Stimulated activated CD8-positive, alpha-beta memory T cell treated with anti-CD3 and anti-CD28 coated beads, Interleukin-15, amount 100 ng/mL, for 1 hour (primary cell): ENCODE measurements at places on chromosomes 11 and 22.

DNA sequence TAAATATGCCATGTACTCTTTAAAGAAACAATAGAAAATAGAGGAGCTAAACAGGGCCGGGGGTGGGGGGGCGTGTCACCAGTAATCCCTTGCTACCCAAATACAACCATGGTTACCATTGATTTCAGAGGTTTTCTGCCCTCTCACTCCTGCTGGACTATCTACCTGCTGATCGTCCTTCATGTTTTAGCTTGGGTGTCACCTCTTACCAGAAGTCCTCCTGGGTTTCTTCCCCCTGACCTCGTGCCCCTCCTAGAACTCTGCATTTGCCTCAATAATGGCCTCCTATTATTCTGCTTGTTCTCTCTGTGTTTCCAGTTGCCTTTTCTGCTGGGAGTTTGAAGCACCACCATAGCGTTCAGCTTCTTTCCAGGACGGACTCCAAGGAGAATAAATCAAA, 9.4 kb upstream of the PVALB start:
- DNase-seq: no peak

DNA sequence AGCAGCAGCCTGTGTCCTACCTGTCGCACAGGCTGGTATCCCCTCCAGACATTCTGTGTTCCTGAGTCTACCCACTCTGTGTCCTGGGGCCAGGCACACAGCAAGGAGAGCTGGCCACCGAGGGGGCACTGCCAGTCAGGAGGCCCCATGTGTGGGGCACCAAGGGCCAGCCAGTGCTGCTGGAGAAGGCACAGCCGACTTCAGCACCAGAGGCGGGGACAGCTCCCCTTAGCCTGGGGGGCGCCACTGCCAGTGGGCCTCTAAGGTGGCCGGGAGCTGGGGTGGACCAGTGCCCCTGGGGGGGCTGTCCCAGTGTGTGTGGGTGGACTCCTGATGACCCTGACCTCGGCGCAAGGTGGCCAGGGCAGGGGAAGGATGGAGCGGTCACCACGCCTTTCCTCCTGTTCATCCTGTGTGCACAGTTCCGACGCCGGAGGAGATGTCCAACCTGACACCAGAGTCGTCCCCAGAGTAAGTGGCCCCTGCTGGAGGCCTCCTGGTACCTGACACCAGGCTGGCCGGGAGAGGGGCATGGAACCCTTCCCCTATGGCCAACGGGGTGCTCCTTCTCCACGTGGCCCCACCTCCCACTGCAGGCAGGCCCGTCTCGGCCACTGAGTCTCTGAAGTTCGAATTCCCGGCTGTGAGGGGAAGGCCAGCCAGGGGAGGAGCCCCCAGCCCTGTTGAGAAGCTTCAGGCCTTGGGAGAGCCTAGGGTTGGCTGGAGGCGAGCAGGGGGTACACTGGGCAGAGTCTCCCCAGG, 35.4 kb downstream of the MOB2 start:
- DNase-seq: no peak

GRCh38 chr11:35042224-35042623, 96.7 kb upstream of the CD44 start:
- no peak for DNase-seq

DNA sequence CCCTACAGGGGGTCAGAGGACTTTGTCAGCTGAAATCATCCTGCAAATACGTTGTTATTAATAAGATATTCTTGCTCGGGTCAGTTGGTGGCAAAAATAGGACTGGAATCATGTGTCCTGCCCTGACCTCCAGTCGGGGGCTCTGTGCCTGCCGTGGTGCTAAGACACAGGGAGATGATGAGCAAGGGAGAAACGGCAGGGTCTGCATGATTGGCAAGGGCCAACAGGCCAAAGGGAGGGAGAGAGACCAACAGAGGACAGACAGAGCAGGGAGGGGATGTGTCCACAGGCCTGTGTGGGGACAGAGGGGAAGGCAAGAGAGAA, 10.4 kb upstream of the TSKU start:
- DNase-seq: no peak

GRCh38 chr22:41836551-41836950, 3.6 kb downstream of the SREBF2 start:
- DNase-seq: no peak

DNA sequence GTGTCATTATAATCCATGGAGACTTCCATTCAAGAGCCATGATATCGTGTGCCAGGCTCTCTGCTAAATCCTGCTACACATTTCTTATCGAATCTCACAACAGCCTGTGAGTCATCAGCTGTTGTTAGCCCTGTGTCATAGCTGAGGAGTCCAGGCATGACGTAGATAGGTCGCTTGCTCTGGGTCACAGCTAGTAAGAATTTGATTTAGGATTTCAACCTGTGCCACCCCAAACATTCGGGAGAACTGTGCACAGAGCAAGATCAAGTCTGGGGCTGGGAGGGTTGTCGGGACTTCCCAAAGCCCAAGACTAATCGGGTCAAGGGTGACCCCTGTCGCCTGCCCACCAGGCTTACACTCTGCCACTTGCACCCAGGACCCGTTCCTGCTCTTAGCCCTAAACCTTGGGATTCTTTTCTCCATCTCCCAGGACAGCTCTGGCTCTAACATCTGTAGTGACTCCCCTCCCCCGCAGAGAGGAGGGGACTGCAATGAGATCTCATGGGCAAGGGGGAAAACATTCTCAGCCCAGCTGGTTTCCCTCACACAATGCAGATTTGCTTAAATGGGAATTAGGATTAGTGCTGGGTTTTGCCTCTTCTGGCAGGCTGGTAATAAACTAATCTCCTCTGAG, 34.3 kb downstream of the TSPAN18 start:
- DNase-seq: no peak

- no peak for DNase-seq
Observed at GRCh38 chr11:95065336-95065735, 1.4 kb upstream of the SRSF8 start.

DNA sequence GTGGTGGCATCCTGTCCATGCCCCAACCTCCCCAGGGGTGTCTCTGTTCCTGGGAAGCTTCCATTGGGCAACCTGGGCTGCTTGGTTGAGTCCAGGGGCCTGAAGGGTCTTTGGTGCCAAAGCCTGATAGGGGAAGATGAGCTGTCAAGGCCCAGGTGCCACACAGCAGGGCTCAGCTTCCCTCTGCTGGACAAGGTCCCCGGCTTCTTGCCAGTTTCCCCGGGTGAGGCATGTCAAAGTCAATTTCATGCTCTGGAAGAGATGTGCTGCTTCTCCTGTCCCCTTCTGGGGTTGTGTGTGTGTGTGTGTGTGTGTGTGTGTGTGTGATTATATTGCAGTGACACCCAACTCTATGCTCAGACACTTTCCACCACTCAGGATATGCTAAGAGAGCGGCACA, 26.9 kb downstream of the TP53I11 start:
- no peak for DNase-seq

- no peak for DNase-seq
Observed at GRCh38 chr11:87347441-87347840, 309.7 kb downstream of the TMEM135 start.

DNA sequence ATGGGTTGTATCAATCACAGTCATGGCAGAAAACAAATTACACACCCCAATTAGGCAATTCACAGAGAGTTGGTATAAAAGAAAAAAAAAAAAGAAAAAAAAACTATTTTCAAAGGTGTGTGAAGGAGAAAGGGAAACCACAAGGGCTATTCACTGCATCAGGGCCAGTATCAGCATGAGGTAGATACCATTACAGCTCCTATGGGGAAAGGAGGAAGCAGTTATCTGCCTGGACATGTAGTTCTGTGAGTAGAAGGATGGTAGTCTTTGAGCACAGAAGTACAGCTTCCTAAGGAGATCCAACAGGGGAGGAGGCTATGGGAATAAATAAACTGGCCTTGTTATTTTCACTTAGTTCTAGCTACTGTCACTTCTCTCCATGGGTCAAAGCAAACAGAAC, 746.1 kb downstream of the LUZP2 start:
- DNase-seq: no peak

DNA sequence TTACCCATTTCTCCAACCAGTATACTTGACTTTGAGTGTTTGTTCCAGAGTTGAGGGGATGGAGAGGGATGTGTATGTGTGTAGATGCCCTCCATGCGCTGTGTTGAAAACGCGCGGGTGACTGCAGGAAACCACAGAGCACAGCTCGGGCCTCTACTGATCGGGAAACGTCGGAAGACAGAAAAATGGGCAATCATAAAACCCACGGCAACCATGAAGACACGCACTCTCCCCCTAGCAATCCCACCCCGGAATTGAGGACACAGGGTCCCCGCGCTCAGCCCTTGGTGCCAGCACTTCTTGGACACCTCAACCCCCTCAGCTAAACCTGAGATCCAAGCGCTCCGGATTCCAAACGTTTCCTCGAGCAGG, 251 bp upstream of the UQCC3 start:
- DNase-seq: no peak

DNA sequence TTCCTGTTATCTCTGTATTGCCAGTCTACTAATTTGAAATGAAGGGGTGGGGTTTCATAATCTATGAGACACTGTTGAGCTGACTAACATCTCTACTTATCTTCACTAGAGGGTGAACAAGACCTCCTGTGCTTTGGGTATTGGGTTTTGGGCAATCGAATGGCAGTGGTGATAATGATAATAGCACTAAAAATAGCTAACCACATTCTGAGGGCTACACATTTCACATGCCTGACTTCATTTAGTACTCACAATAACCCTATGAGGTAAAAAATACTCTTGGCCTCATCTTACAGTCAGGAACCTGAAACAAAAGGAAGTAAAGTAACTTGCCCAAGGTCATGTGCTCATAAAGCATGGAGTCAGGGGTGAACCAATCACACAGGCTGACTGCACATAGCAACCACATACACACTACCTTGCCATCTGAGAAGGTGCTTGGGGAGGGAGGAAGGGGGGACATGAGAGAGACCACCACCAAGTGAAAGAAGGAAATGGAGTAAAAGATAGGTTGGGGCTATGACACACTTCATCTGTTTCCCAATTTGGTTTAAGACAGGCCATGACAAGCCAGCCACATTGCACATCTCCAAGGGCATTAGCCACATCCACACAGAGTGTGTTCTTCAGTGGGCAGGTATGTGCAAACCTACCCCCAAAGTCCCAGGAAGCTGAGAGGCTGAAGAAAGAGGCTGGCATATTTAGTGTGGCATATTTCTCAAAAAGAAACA, 387.6 kb upstream of the DDI1 start:
- DNase-seq: no peak

GRCh38 chr11:25587496-25587895, 744.4 kb upstream of the ANO3 start:
- DNase-seq: no peak

DNA sequence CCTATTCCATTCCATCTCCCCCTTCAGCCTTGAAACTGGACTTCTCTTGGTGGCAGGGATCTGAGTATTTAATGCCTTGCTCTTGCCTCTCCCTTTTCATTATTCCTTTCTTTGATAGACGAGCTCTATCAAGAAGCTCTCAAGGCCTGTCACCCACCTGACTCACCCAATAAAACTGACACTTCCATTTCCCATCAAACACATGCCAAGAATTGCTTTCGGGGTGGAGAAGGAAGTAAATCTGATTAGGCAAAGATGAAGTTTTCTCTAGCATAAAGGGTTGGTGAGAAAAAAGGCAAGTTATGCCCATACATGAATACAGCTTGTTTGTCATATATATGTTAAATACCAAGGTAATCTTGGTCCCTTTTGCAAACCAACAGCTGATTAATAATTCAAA, 34.9 kb upstream of the MYEOV start:
- DNase-seq: no peak
